ENCODE measurements at places on chromosomes 3 and 15.

- no peak for DNase-seq
These were observed 257.1 kb downstream of the TUSC7 start for GRCh38 chr3:116966649-116967048.

GRCh38 chr3:119356646-119357045 is 62.5 kb downstream of the ARHGAP31 start:
- DNase-seq: no peak

DNA sequence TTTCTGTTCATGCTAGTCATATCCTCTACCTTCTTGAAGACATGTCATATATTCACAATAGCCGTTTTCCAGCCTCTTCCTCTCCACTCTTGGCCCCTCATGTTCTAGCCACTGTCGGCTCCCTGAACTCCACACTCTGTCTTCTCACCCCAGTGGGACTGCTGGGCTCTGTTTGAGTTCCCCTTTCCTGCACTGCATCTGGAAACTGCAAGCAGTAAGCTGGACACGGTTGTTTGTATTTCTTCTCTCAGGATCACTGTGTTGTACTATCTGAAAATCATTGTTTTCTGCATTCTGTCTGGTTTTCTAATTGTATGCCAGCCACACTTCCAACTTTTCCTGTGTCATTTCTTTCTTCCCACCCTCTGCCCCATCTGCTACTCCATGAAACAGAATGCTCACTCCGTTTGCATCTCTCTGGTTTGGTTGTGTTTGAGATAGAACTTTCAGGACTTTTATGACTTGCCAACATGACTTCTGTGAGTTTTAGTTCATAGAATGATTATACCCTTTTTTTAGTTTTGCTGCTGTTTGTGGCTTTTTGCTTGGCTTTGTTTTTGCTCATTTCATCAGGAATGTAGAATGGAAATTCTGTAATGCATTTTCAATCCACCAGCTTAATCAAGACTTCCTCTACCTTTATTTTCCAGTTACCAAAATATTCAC is 192.3 kb downstream of the PLCL2 start:
- DNase-seq: no peak

DNA sequence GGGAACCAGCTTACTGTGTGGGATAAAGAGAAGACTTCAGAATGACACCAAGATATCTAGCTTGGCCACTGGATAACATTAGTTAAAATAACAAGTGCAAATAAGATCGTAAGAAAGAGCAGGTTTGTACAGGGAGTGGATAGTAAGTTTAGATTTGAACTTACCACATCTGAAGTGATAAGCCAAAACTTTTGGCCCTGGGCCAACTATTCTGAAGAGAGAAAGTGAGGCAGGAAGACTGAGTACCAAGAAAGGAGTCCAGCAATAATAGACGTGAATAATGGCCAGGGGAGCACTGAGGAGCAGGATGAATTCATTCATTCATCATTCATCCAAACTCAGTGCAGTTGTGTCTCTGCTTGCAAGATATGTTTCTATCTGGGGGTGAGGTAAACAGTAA is 122.9 kb downstream of the PDE8A start:
- no peak for DNase-seq

- no peak for DNase-seq
These were observed 110.7 kb downstream of the RSRC1 start for GRCh38 chr3:158220575-158220974.

DNA sequence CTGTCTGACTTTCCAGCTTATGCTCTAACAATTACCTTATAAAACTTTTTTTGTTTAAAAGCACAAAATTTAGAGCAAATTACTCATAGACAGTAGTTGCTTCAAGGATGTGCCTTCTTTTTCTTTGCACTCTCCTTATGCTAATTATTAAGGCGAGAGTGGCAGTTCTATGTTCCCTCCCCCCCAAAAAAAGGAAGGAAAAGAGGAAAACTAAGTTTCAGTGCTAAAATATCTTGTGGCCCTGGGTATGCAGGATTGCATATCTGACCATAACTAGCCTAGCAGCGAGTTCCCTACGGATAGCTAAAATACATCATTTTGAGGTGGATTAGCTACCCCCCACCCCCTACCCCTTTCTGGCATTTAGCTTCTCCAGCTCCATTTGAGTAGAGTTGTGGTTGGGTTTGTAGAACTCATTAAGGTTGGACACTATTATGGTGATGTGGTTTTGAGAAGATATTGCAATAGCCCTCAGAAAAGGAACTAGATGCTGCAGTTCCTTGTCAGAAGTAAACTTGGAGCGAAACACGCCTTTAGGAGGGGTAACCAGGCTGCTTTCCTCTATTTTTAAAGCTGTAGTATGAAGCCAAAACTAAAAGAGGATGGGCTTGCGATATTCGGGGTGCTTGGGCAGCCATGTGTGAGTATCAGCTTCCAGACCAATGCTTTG is 174.6 kb downstream of the AKAP13 start:
- no peak for DNase-seq

DNA sequence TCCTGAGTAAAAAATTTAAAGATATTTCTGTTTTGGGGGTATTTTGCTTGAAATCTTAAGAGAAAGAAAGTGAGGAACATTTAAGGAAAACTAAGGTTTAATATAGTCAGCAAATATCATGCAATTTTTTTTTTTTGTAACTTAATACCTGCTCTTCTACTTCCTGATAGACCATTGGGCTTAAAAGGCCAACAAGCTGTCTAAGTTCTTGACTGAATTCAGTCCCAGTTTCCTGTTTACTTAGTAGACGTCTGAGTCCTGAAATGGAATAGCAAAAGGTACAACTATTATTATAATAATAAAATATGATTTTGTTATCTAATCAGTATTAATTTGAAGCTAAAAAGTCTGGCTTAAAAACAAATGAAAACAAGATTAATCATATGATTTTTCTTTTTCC is 37.9 kb downstream of the IQCB1 start:
- DNase-seq: no peak

GRCh38 chr3:123139522-123139921 is 62.2 kb upstream of the SEC22A start:
- no peak for DNase-seq

GRCh38 chr3:126261037-126261436 is 80.7 kb upstream of the ALDH1L1 start:
- no peak for DNase-seq

GRCh38 chr3:107993771-107994170 is 97.1 kb downstream of the CD47 start:
- no peak for DNase-seq

DNA sequence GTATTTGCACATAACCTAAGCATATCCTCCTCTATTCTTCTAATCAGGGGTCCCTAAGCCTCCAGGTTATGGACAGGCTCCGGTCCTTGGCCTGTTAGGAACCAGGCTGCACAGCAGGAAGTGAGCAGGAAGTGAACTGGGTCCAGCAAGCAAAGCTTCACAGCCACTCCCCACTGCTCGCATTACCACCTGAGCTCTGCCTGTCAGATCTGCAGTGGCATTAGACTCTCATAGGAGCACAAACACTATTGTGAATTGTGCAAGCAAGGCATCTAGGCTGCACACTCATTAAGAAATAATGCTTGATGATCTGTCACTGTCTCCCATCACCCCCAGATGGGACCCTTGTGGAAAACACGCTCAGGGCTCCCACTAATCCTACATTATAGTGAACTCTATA is 9.8 kb downstream of the MSL2 start:
- no peak for DNase-seq

DNA sequence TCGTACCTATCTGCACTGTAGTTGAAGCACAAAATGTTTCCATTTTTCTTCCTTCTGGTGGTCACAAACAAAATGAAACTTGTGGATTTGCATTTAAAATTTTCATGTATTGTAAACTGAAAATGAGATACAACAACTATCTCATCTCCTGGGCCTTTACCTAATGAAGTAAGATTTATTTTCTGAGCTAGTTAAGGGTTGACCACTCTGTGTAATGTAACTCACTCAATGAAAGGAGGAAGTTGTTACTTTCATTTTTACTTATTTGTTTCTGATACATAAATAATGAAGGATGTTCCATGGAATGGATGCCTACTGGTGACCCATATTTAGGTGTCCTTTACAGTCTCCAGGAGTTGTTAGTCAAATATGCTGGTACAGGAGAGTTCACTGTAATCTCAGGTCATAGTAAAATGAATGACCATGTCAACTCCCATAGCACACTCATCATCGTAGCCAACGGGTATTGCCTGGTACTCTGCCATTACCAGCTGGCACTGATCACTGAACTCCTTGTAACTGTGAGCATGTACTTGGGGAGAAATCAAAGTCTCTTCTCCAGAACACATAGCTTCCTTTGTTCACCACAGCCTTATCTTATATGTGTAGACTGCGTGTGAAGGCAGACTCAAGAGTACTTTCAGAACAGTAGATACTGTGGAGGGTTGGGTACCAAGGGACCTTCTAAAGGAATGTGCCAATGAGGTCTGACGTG is 474.2 kb upstream of the ROBO2 start:
- no peak for DNase-seq

DNA sequence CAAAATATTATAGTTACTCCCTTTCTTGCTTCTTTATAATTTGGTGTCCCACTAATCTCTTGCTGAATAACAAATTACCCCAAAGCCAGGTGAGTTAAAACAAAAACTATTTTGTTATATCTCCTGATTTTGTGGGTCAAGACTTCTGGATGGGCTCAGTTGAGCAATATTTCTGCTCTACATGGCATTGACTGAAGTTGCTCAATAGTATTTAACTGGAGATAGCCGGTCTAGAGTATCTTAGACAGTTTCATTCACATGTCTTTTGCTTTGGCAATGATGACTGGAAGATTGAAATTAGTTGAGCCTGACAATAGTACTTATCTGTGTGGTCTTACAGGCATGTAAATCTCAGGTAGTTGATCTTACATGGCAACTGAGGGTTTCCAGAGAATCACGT is 51.0 kb upstream of the TP63 start:
- no peak for DNase-seq

- DNase-seq: no peak
These were observed 27.5 kb downstream of the SMAD3 start for GRCh38 chr15:67092752-67093503.

DNA sequence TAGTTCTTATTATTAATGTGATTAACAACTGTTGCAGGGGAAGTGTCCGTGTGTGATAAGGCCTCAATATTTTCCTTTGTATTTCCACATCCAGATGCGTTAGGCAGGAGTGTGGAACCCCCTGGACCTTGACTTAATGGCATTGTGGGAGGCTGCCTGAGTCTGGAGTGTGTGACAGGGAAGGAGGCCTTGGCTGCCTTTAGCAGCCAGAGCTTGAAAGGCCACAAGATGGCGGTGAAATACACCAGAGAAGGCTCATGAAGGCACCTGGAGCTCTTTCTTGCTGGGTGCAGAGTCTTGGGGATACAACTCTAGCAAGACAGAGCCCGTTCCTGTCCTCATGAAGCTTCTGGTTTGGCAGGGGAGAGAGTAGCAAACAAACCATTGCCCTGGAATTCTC is 36.9 kb downstream of the POLR2M start:
- no peak for DNase-seq

- DNase-seq: no peak
These were observed 60.3 kb upstream of the TEX264 start for GRCh38 chr3:51610708-51611107.

DNA sequence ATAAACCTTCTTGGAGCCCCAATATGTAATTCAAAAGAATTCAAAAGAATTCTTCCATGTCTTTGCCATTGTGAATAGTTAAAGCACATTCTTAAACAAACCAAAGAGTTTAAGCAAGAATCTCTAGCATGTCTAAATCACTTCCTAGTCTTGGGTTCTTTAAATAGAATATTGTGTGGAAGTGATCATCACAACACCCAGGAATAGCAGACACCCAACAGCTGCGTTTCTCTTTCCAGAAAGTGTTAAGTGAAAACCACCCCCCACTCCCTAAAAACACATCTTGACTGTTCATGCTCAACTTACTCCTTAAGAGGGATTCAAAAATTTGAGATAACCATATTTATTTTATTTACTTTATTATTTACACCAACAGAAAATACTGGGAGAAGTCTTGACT is 24.1 kb upstream of the CAPN7 start:
- no peak for DNase-seq

GRCh38 chr3:40771112-40771511 is 246.4 kb downstream of the ZNF621 start:
- no peak for DNase-seq

DNA sequence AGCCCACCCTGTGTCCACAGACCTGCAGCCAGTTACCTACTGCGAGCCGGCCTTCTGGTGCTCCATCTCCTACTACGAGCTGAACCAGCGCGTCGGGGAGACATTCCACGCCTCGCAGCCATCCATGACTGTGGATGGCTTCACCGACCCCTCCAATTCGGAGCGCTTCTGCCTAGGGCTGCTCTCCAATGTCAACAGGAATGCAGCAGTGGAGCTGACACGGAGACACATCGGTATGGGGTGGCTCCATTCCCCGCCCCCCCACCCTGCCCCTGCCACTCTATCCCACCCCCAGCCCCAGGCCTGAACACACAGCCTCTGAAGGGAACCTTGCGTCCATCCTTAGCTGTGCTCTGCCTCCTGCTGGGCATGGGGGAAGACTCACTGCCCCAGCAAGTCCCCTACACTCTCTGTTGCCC is 73.2 kb downstream of the AAGAB start:
- no peak for DNase-seq

DNA sequence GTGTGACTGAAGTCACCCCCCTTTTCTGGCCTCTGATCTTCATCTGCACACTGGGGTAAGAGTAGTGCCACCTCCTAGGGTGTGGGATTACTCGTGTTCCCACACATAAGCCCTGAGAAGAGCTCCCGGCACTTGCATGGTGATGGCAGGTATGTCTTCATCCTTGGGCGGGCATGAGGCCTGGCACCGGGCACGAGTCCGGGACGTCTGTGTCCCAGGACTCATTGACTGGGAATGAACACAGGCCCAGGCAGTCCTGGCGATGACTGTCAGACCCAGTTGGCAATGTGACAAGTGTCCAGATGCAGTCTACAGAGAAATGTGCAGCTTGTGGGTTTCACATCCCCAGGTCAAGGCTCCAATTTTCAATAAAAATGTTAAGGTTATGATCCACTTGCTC is 78.9 kb downstream of the TBC1D2B start:
- no peak for DNase-seq

- no peak for DNase-seq
These were observed 4.1 kb downstream of the FBN1 start for GRCh38 chr15:48641416-48641815.

- DNase-seq: no peak
These were observed 41.9 kb downstream of the PCOLCE2 start for GRCh38 chr3:142846779-142847577.

DNA sequence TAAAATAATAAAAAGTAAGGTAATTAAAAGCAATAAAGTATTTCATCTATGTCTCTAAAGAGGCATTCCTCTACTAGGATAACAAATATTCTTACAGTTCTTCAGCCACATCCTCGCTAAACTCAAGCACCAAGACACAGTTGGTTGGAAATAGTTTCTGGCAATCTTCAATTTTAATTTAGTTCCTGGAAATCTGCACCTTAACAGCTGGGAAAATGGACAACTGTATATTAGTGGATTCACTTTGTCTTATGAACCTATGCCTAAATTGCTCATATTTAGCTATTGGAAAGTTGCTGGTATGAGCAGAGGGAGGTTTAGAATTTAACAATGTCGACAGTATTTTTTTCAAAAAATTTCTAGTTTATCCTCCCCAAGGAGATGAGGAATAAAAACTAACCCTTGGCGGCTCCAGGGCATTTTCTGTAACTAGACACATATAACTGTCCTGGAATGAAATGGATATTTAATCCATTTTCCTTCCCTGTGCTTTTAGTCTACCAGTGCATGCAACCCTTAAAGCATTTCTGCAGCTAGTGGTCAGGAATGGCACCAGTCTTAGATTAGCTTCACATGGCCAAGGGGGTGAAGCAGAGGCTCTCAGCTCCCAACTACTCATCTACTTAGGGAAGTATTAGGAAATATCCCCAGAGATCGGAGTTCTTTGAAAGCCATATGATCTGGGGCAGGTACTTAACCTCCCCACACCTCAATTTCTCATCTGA is 290.0 kb upstream of the THBS1 start:
- no peak for DNase-seq

GRCh38 chr15:65130941-65131340 is 2.7 kb downstream of the PDCD7 start:
- no peak for DNase-seq
